ENCODE measurements at places on chromosomes 2 and 18.

DNA sequence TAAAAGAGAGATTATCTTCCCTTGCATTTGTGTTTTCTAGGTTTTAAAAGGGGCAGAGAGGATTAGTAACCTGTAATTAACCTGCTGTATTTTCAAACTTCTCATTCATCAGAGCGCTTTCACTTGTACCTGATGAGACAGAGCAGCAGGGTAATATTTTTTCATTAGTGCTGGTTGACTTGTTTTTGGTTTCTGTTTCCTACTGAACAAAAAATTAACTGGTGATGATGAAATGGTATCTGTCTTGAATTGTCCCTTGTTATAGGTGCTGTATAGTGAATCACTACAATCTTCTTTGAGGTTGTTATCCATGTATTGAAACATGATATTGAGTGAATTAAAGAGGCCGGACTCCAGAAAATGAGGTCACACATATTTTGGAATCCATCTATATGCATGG, 37.9 kb downstream of the CDH20 start:
- DNase-seq = no peak

GRCh38 chr2:217552081-217552480, 450.7 kb downstream of the TNS1 start:
- DNase-seq = no peak

- no peak for DNase-seq
Measured at GRCh38 chr2:66693076-66693965, 258.4 kb downstream of the MEIS1 start.

GRCh38 chr2:137764646-137765045, 199.6 kb upstream of the HNMT start:
- DNase-seq = no peak

DNA sequence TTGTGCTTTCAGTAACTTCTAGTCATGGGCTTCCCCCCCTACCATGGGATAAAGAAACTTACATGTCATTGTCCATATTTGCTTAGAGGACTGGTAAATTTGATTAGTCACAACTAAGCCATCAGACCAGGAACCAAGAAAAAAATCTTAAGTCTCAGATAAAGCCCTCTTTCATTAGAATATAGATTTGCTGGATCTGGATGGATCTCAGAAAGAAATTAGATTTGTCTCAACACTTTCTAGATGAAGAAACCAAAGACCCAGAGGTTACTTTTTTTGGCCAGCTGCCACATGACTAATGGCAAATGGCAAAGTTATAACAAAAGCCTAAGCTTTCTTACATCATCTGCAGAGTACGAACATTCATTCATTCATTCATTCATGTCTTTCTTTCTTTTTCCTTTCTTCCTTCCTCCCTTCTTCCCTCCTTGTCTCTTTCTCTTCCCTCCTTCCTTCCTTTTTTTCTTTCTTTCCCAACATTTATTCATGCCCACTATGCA, 60.2 kb downstream of the CDCA7 start:
- peak; percentile 49 for DNase-seq

DNA sequence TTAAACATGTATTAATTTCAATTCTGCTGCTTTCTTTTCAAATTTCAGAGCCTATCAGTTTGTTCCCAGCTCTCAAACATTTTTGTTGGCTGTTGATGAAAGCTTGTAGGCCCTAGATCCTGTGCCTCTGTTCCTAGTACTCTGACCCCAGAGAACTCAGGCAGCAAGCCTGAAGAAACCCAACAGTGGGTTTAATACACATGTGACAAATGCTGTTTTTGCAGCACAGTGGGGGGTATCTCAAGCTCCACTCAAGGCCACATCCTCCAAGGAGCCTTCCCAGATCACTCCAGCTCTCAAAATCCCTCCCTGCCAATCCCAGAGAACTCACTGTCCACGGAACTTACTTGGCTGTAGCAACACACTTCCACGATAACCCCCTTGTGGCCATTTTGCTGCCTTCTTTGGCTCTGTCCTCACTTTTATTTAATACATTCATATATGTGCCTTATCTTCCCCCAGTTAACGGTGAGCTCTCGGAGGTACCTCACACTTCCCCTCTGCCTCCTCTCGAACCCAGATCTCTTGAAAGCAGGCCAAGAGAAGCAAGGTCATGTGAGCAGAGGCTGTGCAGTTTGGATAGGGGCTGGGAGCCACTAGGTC, 122.4 kb downstream of the TNS1 start:
- DNase-seq = no peak

- DNase-seq = peak; percentile 48
Measured at GRCh38 chr2:53998834-53999233, 28.0 kb upstream of the PSME4 start.

GRCh38 chr2:233301811-233302210, 5.8 kb upstream of the SAG start:
- no peak for DNase-seq

DNA sequence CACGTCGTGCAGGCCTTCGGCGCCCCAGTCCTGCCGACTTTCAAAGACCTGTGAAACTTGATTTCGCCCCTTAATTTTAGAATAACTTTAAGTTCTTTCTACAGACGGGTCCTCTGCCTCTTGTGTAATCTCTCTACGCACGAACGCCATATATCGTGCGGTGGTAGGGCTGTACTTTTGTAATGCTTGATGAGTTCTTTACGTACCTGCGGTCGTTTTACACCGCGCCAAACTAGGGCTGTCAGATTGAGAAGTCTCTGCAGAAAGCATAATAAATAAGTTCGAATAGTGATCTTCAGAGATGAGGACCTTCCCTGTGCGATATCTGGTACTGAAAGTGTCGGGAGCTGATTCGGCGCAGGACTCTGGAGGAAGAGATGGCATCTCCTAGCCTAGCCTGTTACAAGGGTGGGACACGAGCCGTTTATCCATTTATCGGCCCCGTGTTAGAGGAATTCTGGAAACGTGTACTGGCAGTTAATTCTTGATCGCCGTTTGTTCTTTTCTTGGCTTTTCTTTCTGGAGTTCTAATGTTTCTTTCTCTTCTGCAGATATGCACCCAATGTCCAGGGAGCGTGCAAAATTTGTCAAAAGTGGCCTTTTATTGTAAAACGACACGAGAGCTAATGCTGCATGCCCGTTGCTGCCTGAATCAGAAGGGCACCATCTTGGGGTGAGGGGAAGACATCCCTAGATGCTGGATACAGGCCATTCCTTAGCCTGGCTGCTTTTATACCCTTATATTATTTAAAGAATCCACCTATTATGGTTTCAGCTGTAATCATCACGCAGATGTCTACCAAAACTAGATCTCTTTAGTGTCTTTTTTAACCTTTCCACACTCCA, 781 bp upstream of the SLC5A6 start:
- DNase-seq = peak; percentile 11

GRCh38 chr2:170425281-170425751, 247.4 kb downstream of the MYO3B start:
- peak; percentile 9 for DNase-seq

DNA sequence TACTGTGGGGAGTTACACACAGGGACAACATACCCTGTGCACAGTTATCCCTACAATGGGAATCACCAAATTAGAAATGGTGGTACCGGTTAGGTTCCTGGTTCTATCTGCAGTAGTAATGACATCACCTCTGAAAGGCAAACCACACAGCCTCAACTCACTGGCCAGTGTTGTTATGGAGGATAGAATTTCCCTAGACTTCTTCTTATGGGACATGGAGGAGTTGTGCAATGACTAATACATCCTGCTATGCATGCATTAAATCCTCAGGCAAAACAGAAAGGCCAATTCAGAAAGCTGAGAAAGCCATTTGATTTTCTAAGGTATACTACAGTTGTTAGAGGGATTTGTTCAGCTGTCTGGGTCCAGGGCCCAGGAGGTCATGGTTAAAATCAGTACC, 439.3 kb downstream of the TMX3 start:
- peak; percentile 87 for DNase-seq

DNA sequence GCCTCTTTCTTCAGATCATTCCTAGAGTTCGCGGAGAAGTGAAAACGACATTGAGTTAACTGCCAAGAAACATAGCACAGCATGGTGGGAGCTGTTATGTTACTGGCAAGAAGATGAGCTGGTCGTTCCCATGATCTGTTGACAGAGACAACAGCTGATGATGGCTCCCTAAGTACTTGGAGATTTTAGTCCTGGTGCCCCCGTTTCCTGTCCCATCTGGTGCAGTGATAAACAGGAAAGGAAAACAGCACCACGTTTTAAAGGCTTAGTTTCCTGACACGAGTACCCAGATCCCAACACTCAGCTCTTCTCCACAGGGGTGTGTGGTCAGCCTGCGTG, 56.4 kb upstream of the KCNG2 start:
- no peak for DNase-seq

DNA sequence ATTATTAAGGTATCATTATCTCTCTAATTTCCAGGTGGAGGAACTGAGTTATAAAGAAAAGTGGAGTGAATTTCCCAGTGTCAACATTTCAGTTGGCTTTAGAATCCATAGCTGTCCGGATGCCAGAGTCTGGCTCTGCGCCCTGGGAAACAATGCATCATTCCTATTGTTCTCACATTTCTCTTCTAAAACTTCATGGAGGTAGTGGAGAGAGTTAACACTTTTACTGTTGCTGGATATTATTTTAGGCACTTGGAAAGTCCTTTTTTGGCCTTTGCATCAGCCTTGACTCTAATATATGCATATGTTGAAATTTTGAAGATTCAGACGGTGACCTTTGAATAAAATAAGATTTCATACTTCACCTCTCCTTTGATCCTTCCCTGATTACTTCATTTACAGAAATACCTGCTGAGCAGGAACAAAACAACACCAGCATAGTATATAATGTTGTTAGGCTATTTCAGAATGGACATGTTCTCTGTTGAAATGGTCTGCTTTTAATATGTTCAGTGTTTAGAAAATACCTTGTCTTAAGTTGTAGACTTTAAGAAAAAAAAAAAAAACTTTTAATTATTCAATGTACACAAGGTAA, 148.8 kb downstream of the EPHA4 start:
- DNase-seq = no peak

- no peak for DNase-seq
Measured at GRCh38 chr2:102083393-102083703, 59.2 kb upstream of the IL1R1 start.

- no peak for DNase-seq
Measured at GRCh38 chr2:80737047-80737446, 432.5 kb upstream of the LRRTM1 start.

GRCh38 chr2:138355244-138355643, 146.3 kb upstream of the SPOPL start:
- no peak for DNase-seq

GRCh38 chr2:27647289-27647688, 16.1 kb downstream of the SUPT7L start:
- no peak for DNase-seq

DNA sequence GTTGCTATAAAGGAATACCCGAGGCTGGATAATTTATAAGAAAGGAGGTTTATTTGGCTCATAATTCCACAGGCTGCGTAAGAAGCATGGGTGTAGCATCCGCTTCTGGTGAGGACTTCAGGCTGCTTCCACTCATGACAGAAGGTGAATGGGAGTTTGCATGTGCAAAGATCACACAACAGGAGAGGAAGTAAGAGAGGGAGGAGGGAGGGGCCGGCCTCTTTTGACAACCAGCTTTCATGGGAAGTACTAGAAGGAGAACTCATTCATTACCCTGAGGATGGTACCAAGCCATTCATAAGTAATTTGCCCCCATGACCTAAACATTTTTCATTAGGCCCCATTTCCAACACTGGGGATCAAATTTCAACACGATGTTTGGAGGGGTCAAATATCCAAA, 386.8 kb upstream of the NETO1 start:
- no peak for DNase-seq

DNA sequence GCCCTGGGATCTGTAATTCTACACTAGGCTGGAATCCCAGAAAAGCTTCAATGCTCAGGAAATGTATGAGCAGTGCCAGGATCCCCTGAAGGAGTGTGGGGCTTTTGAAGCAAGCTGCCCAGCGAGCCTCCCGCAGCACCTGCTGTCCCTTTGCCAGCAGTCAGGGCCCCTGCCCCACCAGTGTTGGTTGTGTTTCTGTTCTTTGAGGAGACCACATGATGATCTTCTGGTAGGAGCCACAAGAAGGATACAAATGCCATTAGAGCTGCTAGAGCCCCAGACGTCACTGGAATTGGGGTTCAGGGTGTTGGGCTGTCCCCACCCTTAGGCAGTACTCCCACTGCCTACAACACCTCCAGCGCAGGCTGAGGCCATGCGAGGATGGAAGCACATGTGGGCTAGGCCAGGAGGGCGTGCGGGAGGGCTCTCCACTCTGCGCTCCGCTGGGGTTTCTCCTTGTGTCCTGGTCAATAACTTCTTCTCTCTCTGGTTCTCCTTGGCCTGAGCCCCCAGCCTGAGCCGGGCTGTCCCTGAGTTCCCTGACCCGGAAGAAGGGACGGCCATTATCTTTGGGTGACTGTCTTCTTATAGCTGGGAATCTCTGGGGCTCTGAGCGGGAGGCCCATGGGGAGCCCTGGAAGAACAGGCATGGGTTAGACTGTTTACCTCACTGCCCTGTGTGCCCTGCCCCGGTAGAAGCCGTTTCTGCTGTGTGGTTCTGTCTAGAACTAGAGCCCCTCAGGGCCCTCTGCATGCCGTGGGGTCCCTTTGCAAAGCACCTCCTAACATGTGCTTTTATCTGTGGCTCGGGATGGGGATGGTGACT, 73.9 kb downstream of the LRRFIP1 start:
- no peak for DNase-seq

DNA sequence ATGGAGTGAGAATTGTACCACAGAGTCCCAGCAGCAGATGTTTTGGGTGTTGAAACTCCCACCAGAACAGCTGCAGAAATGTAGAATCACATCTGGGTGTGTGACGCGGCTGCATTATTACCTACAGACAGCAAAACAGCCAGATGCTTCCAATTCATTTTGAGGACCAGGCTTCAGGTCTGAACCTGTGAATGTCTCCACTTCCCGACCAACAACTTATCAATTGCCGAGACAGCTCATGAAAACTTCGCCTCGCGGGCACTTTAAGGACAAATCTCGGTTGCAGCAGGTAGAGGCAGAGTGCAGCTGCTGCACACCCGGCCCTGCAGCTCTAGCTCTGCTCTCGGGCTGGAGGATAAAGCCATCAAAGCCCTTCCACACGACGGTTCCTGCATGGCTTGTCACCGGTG, 202.0 kb downstream of the HRH4 start:
- DNase-seq = no peak

DNA sequence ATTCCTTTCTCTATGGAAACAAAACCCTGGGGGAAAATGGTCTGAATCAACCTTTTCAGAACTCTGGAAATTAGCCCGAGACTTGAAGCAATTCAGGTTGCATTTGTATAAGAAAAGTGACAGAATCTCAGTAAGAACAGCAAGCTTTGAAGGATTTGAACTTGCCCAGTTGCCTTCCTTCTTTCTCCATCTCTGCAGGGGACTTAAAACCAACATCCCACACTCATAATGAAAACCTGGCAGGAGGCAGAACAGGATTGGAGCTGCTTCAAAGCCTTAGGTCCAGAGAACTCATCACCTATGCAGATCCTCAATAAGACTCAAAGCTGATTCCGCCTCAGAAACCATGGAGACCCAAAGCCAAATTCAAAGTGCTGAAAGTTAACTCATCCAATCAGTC, 790.5 kb upstream of the ID2 start:
- no peak for DNase-seq

GRCh38 chr2:236636714-236637470, 67.3 kb downstream of the ACKR3 start:
- DNase-seq = no peak

- no peak for DNase-seq
Measured at GRCh38 chr2:12895017-12895416, 178.3 kb downstream of the TRIB2 start.
